ENCODE measurements at places on chromosomes 4 and X.

GRCh38 chr4:139865537-139865936 is 199.9 kb downstream of the MGST2 start:
- no peak for DNase-seq

DNA sequence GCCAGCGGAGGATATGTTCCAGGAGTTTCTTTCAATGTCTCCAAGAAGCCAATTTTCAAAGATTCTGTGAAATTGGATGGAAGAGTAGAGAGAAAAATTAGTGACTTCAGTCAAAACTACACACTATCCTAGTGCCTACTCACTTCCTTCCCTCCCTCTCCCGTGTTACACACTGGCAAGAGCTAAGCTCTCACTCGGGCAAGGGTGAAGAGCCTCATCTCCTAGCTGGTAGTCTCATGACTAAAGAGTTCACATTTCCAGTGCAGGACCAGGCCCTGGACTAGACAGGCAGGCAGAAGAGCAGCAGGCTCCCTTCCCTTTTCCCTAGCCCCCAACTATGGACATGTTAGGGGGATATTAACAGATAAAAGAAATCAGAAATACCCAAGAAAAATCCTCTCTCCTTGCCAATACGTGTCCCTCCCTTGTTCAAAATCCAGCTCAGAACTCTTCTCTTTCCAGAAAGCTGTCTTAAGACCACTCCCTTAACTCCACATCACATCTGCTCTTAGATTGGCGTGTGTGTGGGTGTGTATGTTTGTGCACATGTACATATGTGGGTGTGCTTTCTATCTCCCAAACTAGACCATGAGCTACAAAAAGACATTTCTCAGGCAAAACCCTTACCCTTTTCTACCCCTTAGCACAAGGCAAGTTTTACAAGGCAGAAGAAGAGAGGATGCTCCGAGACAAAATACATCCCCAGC is 29.9 kb downstream of the ZDHHC9 start:
- DNase-seq, result no peak

DNA sequence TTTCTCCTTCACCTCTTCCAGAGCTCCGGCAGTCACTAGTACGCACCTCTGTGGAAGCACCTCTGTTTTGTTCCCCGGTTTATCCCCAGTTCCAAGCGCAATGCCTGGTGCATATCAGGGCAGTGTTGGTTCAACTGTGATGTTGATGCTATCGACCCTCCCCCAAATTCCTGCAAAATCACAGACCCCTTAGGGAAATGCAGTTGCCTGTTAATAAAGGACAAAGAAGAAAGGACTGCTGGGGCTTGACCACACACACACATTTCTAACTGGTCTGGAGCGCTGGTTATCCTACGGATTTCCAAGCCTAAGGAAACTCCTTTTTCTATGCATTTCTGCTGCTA is 530 bp upstream of the NMU start:
- DNase-seq, result no peak

GRCh38 chr4:101833480-101833879 is 43.0 kb downstream of the BANK1 start:
- DNase-seq, result no peak

DNA sequence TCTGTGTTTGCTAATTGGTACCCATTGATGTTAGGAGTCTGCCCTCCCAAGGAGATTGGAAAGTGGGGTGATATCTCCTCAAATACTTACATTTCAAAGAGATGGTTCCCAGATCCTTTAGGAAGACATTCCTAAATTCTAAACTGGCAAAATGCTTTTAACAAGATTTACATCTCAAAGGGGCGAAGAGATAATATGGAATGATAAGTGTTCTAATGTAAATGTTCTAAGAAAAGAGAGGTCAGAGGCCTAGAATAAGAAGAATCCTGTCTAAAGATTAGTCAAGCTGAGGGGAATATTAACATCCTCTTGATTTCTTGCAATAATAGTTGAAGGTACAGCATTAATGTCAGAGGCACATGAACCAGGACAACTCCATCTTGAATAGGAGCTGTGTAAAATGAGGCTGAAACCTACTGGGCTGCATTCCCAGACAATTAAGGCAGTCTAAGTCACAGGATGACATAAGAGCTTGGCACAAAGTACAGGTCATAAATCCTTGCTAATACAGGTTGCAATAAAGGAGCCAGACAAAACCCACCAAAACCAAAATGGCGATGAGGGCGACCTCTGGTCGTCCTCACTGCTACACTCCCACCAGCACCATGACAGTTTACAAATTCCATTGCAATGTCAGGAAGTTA is 2248.1 kb downstream of the ARAP2 start:
- DNase-seq, result no peak

DNA sequence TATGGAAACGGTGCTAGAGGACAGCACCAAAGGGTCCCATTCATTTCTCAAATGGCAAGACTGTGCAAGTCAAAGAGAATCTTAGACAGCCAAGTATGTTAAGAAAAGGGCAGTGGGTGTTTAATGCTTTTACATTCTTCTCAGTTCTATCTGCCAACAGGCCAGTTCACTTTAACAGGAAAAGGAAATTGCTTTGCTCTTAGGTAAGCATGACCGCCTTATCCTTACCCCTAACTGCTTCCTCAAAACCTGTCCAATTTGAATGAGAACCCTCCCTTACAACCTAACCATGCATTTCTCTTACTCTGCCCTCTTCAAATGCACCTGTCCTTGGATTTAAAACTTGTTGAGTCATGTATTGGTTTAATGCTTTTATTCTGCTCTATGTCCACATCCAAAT is 44.5 kb upstream of the BLTP1 start:
- DNase-seq, result no peak

- no peak for DNase-seq
Measured at GRCh38 chr4:151401739-151402138, 7.2 kb upstream of the FHIP1A start.

GRCh38 chr4:173168396-173169177 is at the start of gene GALNT7:
Gene GALNT7, plus strand, starts transcription at chr4:173168811. Its CDS starts 25 bp downstream, at chr4:173168836.
- peak; percentile 43 for DNase-seq

DNA sequence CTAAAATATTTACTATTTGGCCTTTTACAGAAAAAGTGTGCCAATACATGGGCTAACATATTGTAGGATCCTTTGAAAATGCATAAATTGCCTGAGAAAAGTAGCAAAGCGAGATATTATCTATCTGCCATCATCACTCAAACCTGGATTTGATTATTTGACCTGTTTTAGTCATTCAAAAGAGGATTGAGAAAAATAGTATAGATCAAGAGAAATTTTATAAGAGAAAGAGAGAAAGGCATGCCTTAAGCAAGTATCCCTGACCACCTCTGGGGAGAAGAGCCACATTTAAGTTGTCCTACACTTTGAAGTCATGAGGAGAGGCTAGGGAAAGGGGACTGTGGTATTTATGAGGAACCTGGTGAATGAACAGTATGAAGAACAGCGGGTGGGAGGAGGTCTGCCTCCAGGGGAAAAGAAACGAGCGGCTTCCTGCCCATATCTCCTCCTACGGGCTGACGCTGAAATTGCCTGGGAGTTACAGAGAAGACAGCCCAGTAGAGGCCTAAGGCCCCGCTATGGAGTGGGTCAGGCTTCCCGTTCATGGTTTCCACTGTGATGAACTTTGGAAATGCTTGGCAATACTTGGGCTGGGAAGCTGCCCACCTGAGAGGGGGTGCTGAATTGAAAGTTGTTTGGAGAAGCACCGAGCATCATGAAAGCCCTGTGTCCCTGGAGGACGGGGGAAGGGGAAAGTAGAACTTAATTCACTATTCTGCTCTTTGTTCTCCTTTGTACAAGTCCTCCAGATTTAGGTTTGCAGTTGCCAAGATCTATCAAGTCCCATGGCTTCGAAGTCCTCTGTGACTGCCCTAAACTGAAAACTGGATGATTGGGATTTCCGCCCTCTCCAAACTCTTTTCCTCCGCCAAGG is 106.9 kb upstream of the ACSL4 start:
- DNase-seq, result no peak

GRCh38 chr4:87007528-87008446 is 73.0 kb downstream of the AFF1 start:
- DNase-seq, result peak; percentile 10

GRCh38 chr4:164949448-164950143 is 27.9 kb downstream of the TRIM61 start:
- no peak for DNase-seq

- DNase-seq, result no peak
Measured at GRCh38 chr4:121030131-121030530, 42.2 kb downstream of the NDNF start.

- no peak for DNase-seq
Measured at GRCh38 chr4:73718375-73719373, 21.7 kb upstream of the CXCL8 start.

DNA sequence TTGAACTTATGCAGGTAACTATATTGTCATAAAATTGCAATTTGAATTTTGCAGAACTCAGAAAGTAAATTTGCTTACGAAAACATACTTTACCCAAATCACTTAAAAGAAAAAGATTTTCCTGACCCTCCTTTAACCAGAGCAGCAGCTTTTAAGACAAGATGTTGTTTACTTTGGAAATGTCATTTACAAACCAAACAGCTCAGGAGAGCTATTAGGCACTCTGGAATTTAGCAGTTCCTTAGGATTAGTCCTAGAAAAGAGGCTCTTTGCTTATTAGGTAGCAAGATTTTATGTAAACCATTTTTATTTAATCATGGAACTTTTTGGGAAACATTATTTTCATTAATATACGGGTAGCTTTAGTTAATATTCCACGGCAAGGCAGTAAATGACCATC is 765.7 kb upstream of the POU3F4 start:
- no peak for DNase-seq

GRCh38 chrX:94633237-94633636 is 959.2 kb downstream of the FAM133A start:
- no peak for DNase-seq

DNA sequence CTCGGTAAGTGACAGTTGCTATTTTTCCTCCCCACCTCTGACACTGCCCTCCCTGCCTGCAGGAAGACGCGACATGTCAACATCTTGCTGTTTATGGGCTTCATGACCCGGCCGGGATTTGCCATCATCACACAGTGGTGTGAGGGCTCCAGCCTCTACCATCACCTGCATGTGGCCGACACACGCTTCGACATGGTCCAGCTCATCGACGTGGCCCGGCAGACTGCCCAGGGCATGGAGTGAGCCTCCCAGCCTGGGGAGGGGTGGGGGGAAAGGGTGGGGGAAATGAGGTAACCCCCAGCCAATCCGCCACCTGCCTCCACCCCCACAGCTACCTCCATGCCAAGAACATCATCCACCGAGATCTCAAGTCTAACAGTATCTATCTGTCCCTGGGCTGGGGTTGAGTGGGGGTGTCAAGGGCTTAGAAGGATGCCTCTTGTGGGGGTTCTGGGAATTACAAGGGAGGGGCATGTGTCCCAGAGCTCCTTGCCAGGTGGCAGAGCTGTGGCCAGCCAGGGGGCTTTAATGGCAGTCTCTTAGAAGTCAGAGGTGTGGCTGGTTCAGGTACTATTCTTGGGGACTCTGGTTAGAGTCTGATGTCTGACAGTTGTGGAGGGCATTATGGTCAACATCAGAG is 7.8 kb downstream of the ARAF start:
- DNase-seq, result peak; percentile 48

- DNase-seq, result no peak
Measured at GRCh38 chr4:169070071-169070894, 60.2 kb upstream of the CBR4 start.

DNA sequence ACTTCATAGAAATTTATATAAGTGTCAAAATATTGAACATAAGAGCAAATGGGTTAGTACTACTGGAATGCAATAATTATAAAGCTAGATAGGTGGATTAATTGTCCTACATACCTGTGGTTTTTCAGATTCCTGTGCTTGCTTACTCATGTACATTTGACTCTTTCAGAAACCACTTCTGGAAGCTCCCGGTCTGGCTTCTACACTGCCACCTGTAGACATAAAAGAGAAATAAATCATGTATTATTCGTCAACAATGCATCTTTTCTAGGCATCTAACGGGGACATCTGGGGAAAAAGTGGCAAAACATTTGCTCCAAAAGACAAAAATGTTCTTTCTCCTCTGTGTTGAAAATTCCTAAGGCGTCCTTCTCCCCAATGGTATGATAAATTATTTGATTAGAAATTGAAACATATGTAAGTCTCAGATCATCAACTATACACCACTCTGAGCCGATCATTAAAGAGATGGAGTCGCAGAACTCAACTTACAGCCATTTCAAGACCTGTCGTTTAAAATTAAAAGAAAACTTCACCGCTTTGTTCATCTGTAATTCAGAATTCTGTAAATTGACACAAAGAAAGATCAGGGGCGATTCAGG is 648.7 kb upstream of the DIPK2B start:
- peak; percentile 27 for DNase-seq

- DNase-seq, result no peak
Measured at GRCh38 chrX:24672701-24673190, 21.0 kb upstream of the POLA1 start.

GRCh38 chrX:8629871-8630270 is 102.1 kb downstream of the ANOS1 start:
- no peak for DNase-seq

GRCh38 chr4:182124359-182124758 is 118.8 kb upstream of the TENM3 start:
- DNase-seq, result no peak
